ENCODE measurements at places on chromosomes 4 and X.

DNA sequence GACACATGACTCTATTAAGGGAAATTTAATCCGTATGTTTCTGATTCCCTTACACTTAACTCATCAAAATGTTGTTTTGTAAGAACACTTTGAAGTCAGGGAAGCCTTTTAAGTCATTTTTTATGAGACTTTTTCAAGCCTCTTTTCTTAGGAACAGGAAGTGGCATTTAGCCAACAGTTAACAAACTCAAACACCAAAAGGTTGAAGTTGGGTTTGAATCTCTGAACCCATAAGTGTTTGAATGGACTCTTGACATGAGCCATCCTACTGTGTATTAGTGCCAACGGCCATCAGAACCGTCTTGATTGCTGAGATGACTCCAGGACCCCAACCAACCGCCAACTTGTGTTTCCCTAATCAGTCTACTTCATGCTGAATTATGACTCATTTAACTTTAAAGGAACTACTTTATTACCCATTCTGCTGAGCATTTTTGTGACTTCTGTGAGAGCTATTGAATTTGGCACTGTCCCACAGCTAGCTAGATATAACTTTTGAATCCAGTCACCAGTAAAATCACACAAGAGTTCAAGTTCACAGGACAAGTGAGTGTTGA, 209.1 kb upstream of the FAT1 start:
- DNase-seq = no peak

DNA sequence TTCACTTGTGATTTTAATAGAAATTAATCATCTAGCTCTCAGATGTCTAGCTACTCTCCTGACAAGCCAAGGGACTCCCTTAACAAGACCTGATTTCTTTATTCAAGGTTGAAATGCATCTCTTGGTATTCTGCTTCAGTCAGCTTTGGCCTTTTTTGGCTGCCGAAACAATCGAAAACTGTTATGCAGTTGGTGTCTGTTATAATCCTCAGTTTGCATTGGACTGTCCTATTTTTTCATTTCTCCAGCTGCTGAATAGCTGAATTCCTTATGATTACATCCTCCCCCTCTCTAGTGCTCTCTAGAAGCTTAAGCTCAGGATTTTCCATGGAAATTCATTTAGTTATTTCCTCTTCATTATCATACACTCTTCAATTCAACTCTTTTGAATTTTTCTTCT, 177.2 kb downstream of the TRIML1 start:
- no peak for DNase-seq

DNA sequence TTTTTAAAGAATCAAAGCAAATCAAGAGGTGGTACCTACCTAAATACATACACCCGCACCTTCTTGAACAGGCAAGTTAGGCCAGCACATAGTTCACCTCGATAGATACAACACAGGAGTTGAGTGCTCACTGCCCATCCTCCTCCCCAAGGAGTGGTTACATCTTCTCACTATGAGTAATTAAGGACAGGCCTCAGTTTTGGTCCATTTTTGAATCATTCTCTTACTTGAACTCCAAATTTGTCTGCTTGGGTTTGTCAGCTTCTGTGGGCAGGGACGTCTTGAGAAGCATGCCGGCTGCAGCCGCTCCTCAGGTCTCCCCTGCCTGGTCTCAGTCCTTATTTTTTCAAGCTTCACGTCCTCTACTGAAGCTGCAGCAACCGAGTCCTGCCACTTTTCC, 190.6 kb upstream of the RBPJ start:
- no peak for DNase-seq

DNA sequence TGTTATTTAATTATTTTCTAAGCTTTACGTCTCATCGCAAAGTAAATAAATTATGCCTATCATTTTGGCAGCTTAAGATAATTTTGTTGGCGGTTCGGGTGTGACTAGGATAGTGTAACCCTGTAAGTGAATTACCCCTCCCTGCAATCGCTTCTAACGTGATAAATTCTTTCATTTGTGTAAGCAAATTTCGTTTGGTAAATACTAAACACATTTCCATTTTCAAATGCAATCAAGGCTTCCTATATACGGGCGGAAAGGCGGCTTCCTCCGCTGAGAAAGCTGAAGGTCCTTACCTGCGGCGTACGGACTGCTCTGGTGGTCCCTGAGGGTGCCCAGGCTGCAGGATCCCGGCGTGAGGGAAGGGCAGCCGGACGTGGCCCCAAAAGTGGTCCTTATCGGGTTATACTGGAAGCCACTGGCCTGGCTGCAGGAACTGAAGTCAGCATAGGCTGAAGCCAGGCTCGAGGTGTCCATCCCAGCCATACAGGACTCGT, 403 bp downstream of the PHOX2B start:
- DNase-seq = no peak

DNA sequence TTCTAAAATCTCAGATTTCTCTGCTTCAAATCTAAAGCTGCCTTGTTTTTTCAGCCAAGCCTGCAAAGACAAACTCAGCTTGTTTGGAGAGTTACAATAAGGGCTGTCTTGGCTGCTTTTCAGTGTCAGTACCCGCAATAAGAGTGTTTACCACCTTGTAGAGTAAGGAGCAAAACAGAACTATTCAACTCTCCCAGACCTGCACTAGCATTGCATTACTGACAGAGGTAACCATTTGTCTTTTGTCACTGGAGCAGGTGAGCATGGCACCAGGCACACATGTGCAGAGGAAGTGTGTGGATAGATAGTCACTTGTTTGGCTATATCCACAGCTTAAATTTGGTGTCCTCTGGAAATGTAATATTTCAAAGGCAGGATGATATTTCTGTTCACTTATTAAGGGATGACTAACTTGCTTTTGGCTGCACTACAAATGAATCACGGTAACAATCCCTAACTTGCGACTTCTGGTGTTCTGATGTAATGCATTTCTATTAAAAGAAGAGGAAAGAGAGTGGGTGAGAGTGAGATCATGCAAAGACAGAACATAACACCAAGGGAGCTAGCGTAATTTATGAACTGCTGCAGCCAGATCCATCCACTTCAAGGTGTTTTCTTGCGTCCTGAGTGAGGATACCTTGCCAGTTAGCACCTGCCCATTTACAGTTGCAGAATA, 38.6 kb downstream of the PTCHD1 start:
- no peak for DNase-seq

DNA sequence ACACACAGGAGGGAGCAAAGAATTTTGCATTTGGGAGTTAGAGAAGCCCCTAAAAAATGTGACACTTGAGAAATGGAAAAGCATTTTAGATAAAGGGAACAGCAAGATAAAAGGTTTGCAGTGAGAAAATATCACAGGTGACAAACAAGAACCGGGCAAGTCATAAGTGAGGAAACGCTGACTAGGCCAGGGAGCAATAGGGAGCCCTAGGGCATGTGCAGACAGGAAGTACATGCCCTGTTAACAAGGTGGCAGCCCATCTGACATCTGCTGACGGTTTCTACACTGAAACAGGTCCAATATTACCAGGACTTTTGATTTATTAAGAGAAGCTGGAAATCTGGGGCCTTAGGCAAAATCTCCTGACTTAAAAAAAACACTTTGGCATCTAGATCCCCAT, 4.0 kb upstream of the IL13RA1 start:
- DNase-seq = no peak

GRCh38 chrX:134886002-134886596, 104.7 kb upstream of the SMIM10 start:
- DNase-seq = no peak

- DNase-seq = no peak
Observed at GRCh38 chrX:149370097-149370496, 135.0 kb downstream of the IDS start.

DNA sequence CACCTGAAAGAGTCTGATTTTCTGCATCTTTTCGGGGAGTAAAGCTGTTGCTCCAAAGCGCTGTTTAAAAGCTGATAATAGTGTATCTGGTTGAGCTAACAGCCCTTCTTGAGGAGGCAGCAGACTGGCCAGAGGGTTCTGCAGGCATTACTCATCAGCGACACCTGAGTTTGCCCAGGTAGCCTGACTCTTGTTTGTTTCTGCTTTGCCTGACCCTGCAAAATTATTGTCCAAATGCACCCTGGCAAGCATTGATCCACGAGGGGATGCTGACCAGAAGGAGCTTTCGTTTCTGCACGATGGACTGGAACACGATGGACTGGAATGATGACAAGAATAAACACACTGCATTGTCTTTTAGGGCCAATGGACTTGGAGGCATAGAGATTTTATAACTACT, 6.2 kb downstream of the CD99 start:
- no peak for DNase-seq

DNA sequence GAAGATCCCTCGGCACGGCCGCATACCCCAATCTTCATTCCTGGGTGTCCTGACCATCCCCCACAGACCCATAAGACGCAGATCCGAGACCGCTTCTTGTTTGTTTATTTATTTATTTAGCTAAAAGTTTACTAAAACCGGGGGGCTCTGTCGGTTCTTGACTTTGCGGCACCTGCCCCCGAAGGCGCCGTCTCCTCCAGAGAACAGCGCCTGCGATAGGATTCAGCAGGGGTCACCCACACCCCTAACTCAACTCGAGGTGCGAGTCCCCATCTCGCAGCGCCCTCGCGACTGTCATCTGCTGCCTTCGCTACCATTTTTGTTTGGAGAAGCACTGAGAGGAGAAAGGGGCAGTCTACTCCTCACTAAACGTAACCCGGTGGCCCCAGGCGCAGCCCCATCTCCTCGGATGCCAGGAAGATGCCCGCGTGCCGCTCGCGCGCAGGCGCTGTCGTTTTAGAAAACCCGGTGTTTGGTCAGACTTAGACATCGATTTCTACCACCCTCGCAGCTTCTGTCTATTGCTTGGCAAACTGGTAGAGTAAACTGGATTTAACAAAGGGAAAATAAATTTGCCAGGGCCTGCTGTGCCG, 18.9 kb upstream of the GPR101 start:
- no peak for DNase-seq

GRCh38 chrX:134898440-134898839, 92.4 kb upstream of the SMIM10 start:
- DNase-seq = no peak
